ENCODE measurements at places on chromosomes 2 and 18. TPM values are rescaled to one million over a fixed set of nuclear protein-coding genes. Genes with fewer than 3 reads are reported as not detected.
A peak's percentile ranks its signal among the peaks of the same experiment; 100 is the strongest.

DNA sequence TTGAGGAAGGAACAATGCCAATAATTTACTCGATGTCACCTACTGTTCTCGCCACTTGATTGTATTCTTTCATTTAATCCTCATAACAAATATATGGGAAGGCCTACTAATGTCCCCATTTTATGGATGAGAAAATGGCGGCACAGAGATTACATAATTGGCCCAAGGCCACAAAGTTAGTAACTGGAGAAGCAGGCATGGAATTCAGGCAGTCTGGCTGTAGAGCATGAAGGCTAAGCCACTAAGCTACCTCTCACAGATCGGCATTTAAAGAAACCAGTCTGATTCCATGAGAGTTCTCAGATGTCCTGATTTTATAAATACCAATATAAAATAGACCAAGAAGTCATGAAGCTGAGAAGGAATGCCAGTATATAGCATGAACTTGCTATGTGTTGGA, 121.8 kb upstream of the EPAS1 start:
- DNase-seq, result no peak

DNA sequence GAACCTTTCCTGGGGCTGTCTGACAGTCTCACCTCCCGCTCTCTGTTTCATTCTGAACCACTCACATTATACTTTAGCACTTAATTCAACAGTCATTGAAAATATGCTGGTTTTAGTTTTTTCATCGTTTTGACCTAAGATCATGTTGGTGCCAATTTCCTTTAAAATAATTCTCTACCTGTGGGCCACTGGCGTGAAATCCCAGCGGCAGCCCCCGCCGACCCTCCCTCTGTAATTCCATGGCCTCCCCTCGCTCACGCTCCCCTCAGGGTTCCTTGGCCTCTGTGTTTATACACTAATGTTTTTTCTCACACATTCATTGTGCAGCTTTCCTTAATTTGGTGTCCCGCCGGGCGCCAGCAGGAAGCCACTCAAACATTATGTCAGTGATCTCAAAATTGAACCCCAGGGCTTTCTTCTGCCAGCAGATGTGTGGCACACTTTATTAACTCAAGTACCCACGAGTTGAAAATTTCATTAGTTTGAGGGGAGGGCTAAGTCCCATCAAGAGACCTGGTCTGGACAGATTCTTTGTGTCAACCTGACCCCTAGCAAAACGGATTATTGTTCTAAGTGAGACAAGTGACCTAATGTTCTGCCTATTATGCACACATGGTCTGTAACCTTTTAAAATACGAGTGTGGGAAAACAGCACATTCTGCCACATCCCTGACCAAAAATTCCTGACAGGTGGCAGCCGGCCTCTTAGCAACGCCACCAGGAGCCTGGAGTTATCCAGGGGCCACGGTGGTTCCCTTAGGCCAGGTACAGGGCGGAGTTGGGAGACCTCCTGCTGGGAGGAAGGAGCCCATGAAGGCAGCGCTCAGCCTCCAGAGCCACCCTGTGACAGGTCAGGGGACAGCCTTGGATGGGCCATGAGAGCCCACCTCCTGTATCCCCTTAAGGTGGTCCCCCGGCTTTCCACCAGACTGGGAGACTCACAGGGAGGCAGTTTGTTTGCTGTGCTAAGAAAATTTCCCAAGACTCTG, 53.1 kb downstream of the APOB start:
- no peak for DNase-seq

GRCh38 chr2:230220347-230220969, 674 bp upstream of the SP110 start:
- no peak for DNase-seq

- no peak for DNase-seq
These were observed 82.2 kb upstream of the ID2 start for GRCh38 chr2:8599421-8600242.

- DNase-seq, result peak; percentile 54
These were observed 84.6 kb downstream of the NRP2 start for GRCh38 chr2:205766779-205767359.

GRCh38 chr2:172293952-172294351, 133.4 kb upstream of the ITGA6 start:
- DNase-seq, result no peak

UGT1A9 gene
- total RNA-seq, result 127 TPM

NYAP2 gene
- total RNA-seq, result not detected

C1QL2 gene
- total RNA-seq, result not detected

All from Caki2 (cell line).